ENCODE measurements at places on chromosomes 7 and 10.

- DNase-seq, result peak; percentile 74
Measured at GRCh38 chr7:149771720-149772240, 1.6 kb downstream of the ZNF467 start.

- no peak for DNase-seq
Measured at GRCh38 chr7:105055621-105056020, 41.6 kb downstream of the KMT2E start.

DNA sequence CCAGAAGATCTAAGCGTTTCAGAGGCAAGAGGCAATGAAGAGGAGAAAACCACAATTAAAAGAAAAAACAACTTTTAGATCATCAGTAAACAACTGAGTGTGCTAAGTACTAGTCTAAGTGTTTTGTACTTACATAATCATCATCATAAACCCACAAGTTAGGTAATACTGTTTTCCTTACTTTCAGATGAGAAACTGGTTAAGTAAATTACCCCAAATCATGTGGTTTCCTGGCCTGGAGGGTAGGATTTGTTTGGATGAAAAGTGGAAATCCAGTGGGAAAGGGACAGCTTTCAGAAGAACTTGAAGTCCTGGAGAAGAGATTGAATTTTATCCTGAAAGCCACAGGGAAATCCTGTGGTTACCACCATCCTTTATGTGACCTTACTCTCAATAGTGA is 463.3 kb downstream of the LRMDA start:
- DNase-seq, result no peak

GRCh38 chr10:58992830-58993460 is 183.5 kb upstream of the PHYHIPL start:
- DNase-seq, result no peak

- no peak for DNase-seq
Measured at GRCh38 chr10:101223274-101224059, 5.8 kb downstream of the LBX1 start.

DNA sequence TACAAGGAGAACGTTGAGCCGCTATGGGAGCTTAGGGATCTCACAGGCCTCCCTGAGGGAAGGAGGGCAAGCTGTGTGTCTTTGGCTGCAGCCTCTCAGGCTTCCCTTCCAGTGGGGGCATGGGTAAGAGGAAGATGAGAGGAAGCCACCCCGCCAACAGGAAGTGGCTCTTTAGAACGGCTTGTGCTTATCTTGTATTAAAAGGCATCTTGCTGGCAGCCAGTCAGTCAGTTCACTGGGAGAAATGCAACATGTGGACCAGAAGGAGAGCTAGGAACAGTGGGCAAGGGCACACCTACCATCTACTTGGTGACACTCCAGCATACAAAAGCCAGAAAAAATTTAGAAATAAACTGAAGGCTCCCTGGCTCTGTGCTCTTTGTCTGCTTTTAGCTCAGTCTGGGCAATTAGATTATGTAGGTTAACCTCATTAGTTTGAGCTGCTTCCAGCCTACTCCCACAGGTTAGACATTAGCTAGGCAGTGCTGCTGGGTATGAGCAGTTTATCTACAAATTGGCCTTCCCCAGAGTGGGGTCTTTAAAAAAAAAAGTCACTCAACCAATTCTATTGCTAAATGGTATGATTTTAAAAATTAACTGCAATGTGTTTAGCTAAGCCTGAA is 595.9 kb downstream of the KCNMA1 start:
- DNase-seq, result no peak

DNA sequence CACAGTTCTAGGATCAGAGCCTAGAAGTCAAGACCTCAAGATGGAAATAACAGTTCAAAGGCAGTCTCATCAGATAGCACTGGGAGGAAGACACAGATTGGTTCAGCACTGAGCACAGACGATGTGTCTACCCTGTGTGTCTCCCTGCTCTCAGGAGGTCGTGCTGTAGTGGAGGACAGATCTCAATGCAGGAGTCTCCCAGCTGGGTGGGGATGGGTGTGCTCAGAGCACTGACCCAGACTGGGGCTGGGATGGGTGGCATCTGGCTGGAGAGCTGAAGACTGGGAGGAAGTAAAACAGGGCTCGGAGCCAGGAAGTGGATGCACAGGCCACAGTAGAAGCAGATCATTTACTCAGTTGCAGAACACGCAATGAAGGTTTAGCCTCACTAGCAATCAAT is 69.5 kb upstream of the GDF10 start:
- no peak for DNase-seq

GRCh38 chr10:70317943-70318318 is 34.1 kb upstream of the NPFFR1 start:
- no peak for DNase-seq

DNA sequence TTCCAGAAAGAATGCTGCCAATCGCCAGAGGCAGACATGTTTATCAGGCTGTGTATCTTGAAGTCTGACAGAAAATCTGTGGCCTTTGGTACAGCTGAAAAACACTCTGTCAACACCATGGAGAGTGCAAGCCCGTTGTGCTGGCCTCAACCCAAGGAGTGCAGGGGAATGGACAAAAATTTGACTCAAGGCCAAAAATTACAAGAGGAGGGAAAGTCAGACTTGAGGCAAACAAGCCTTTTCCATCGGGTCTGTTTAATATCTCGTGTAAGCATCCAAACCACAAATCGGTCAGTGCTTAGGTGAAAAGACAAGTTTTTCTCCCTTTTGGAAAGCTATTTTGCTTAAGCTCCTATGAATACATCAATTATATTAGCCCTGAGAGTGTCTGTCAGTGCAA is 305.3 kb upstream of the NFE2L3 start:
- no peak for DNase-seq
